ENCODE measurements at places on chromosomes 13 and 19.

- DNase-seq = no peak
Measured at GRCh38 chr13:93309886-93310523, 83.4 kb downstream of the GPC6 start.

GRCh38 chr19:17673937-17674799 is 14.0 kb downstream of the UNC13A start:
- no peak for DNase-seq

DNA sequence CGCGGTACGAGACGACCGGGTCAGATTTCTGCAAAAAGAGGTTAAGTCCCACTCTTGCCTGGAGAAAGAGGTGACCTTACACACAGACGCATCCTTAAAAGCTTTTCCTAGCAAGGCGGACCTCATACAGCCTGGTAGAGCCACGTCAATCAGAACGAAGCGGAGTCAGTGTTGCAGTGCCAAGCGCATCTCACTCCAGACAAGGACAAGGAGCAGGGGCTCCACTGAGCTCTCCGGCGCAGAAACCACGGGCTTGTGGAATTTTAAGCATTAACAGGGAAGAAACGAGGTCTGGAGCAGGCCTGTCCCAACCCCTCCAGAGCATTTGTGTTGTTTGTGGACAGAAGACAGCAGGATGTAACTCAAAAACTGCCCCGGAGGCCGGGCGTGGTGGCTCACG is 7.1 kb downstream of the EEF2 start:
- no peak for DNase-seq

DNA sequence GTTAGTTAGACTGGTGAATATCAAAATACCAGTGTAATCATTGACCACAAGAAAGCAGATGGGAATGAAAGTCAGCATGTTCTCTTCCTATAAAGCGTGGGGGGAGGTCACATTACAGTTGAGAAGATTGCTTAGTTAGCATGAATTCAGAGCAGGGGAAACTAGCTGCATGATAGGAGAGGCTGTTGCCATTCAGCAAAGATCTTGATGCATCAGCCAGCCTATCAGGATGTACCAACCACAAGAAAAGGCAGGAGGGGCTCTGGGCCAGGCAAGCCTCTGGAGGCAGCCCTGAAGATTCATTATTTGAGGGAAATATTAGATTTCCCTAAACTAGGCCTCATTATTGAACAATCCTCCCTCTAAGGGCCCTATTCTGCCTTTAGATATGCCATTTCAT is 5.0 kb upstream of the MTMR6 start:
- no peak for DNase-seq

- DNase-seq = no peak
Measured at GRCh38 chr13:78160793-78161192, 242.2 kb upstream of the EDNRB start.

GRCh38 chr13:22773465-22773864 is 407.3 kb upstream of the SGCG start:
- DNase-seq = no peak

DNA sequence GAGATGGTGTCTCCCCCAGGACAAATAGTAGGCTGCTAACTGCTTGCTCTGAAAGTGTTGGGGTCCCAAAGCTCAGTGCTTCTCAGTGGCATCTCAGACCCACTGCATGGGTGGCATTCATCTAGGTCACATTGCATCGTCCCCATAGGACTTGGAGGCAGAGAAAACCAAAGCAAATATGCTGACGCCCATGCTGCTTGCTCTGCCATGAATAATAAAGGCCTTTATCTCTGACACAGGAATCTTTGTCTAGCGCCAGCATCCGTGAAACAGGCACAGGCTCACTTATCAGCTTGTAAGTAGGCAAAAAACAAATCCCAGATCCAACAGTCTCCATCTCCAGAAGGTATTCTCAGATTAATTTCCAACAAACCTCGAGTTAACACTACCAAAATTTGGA is 18.9 kb upstream of the IPO5 start:
- no peak for DNase-seq

- no peak for DNase-seq
Measured at GRCh38 chr19:37981785-37982475, 74.9 kb downstream of the SIPA1L3 start.

DNA sequence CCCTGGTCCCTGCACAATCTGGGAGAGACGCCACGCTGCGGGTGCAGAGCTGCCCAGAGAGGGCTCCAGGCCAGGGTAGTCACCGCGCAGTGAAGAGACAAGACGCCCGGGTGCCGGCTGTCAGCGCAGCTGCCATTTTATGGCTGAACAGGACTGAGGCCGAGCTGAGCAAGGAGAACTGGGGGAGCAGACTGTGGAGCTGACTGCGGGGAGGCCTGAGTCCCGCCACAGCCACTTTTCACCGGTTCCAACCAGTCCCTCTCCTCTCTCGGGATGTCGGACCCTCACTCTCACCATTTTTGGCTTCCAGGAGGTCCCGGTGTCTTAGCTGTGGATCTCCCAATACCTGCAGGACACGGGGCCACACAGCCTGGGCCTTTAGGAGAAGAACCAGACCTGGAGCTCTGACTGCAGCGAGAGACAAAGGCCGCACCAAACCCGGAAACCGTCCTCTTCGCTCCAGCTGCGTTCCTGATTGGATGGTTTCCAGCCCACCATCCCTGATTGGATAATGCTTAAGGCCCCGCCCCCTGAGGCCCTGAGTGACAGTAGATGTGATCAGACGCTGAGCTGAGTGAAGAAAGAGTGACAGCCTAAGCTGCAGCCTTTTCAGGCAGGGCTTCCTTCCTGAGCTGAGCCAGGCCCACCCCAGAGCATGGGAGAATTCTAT is at the start of gene ZNF626:
ZNF626 (minus strand) TSS at position 422 of the 670 bp plus-strand sequence; CDS start at position 297, 125 bp downstream.
- DNase-seq = peak; percentile 1

GRCh38 chr19:991174-991931 is 7.2 kb downstream of the WDR18 start:
- no peak for DNase-seq

GRCh38 chr13:94550062-94550738 is 45.8 kb downstream of the TGDS start:
- no peak for DNase-seq

- no peak for DNase-seq
Measured at GRCh38 chr13:41658057-41658661, 200.8 kb downstream of the RGCC start.

DNA sequence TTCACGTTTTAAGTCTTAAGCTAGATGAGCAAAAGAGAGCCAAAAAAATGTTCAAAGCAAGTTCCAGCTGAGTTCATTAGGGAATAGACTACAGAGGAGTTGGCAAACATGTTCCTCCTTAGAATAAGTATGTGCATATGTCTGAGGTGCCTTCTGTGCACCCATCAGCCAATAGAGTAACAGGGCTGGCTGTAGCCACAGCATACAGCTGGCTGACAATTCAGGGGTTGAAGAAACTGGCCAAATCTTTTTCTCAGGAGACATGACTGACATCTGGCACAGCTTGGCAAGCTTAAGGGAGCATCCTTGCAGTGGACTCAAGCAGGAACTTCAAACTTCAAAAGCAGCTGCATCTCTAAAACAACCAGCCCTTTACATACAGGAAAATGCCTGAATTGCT is 414.8 kb upstream of the PCDH20 start:
- peak; percentile 75 for DNase-seq

DNA sequence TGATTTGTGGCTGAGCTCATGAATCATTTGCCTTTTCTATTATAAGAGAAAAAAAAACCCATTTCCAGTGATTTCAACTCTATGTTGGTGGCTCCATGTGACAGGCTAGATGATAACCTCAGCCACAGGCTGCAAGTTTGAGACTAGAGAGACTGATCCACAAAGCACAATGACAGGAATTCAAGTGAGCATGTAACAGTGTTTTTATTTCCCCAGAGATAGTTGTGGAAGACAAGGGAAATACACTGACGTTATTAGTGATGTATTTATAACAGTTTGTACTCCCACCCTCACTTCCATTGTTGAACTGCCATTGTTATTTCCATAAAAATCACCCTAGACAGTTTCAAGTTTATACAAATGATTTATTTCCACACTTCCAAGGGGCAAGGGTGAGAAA is 27.9 kb upstream of the EDNRB start:
- DNase-seq = no peak

GRCh38 chr13:113620036-113620796 is 35.7 kb downstream of the TFDP1 start:
- DNase-seq = no peak

DNA sequence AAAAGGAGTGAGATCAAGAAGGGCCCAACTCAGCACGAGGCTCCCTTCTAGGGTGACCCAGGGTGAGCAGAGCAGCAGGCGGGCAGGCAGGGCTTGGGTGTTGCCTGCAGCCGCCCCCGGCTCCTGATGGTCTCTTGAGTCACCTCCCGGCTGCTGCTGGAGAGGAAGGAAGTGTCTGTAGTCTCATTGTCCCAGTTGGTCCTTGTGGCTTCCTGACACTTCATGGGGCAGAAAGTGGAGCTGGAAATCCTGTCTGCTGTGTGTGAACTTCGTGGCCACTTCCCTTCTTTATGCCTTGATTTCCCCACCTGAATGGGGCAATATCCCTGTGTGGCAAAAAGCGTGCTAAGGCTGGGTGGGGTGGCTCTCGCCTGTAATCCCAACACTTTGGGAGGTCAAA is 2.5 kb downstream of the MAP1S start:
- no peak for DNase-seq

DNA sequence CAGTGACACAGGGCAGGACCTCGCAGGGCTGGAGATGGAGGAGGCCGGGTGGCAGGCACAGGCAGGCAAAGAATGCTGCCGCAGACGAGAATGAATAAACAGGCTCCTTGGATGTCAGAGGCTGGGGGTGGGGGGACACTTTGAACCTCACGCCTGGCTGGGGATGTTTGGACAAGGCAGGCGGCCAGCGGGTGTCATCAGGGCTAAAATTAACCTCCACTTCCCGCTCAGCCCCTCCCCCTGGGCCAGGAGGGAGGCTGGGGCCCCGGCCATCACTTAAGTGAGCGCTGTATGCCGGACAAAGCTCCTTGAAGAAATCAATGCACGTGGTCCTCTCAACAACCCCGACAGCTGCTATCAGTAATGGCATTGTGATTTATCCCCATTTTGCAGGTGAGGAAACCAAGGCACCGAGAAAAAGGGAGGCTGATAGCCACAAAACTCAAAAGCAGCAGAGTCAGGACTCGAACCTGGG is 10.3 kb upstream of the FUT5 start:
- no peak for DNase-seq

- no peak for DNase-seq
Measured at GRCh38 chr13:67464154-67464553, 234.0 kb upstream of the PCDH9 start.

DNA sequence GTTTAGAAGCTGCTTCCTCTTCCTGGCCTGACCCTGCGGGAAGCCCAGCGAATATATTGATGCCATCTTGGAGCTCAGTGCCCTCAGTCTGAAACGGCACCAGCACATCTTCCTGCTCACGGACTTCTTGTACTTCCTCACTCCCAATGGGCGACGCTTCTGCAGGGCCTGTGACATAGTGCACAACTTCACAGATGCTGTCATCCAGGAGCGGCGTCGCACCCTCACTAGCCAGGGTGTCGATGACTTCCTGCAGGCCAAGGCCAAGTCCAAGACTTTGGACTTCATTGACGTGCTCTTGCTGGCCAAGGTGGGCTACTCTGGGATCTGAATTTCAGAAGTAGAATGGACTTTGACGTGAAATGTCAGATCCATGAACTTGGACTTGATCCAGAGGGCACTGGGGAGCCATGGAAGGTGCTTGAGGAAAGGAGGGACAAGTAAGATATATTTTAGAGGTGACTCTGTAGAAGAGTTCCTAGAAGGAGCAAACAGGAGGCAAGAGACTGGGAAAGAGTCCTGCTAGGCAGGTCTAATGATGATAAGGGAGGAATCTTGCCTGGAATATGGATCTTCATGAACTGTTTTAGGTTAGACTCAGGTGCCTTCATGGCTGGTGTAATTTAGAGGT is 38.4 kb upstream of the CYP4F8 start:
- no peak for DNase-seq

All from NCI-H446 (cell line).